GM23338 (cell line): ENCODE measurements at places on chromosomes 4 and X. TPM values are rescaled to one million over a fixed set of nuclear protein-coding genes. Genes with fewer than 3 reads are reported as not detected.

DNA sequence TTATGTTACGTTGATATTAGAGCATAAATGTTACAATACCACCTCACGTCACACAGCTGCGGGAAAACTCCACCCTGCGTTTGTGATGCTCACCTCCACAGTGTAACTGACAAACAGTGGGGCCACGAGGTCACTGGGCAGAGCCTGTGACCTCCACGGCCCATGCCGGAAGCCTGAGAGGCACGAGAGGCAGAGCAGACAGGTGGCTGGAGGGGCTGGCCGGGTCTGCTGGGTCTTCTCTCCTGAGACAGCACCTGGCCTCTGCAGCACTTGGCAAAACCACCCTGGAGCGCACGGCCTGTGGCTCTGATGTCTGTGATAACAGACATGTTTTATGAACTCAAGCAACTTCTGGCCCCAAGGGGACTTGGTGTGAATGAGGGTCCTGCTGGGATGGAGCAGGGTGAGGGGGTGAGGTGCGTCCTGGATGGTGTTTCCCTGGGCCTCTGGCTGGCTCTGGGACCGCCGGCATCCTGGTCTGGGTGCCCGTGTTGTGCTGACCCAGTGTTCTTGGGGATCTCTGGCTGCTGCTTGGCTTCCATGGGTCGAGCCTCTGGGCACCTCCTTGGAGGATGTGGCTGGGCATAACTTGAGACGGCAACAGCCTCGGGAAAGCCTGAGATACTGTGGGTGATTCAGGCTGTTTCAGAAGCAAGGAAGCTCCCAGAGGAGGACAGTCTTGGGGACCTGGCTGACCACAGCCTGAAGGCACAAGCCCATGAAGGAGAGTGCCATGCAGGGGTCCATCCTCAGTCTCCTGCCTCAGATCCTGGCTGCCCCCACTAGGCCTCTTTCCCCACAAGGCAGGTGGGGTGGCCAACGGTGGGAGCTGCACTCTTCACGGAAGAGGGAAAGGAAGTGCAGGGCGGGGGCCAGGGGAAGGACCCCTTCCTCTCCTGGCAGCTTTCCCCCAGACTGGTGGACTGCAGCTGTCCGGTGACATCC is 19.7 kb downstream of the RNF212 start:
- no peak for DNase-seq

GRCh38 chr4:43244688-43245382 is 352.3 kb downstream of the GRXCR1 start:
- DNase-seq = no peak

GRCh38 chr4:138199568-138200235 is 42.4 kb downstream of the SLC7A11 start:
- peak; percentile 31 for DNase-seq

DNA sequence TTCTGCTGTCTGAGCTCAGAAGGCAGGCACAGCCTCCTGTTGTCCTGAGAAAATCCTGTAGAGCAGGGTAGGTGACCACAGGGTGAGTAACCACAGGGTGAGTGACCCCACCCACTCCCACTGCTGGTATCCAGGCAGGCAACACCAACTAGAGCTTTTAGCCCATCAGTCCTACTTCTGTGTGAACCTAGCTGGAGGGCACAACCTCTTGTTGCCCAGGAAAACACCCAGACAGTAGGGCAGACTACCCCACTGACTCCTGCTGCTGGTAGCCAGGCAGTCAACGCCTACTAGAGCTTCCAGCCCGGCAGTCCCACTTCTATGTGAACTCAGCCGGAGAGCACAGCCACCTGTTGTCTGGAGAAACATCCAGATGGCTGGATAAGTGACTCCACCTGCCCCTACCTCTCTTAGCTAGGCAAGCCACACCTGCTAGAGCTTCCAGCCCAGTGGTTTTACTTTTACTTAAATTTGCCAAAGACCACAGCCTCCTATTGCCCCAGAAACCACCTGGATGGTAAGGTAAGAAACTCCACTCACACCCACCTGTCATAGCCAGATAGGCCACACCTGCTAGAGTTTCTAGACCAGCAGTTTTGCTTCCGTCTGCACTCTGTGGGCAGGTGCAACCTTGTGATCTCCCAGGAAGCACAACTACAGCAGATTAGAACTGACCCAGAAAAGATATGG is 371.6 kb downstream of the INPP4B start:
- DNase-seq = no peak

DNA sequence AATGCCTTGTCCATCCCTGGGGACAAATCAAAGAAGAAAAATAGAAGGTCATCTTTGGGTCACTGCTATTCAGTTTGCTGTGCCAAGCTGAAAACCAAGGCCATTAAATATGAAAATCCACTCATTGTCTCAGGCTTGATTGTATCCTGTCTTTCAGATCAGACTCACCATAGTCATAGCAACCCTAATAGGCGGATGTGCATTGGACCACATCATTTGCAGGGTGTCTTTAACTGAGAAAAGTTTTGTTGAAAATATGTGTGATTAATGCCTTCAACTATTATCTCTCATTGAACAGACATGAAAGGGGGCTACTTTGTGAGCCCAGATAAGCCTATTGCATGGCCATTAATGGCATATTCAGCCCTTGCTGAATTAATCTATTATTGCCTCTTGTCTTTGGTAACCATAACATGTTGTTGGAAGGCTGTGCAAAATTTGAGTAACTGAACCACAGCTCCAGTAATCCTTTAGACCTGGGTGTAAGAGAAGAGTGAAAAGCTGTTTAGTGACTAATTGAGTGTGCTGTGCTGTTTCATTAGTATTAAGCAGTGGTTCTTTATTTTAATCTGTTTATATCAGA is 453.6 kb upstream of the EPHA5 start:
- DNase-seq = no peak

DNA sequence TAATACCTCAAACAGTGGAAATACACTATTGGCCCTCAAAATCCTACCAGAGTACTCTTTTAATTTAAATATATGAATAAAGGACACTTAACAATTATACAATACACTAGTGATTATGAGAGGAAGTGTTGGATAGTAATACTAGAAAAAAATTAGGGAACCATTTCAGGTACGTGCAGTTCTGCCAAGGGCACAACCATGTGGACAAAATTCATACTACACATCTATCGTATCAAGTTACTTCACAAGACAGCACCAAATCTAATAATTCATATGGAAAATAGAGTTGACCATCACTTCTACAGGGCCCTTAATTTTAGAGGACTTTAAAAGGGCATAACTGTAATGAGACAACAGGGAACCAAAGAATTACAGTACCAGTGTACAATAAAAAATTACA is 69.2 kb upstream of the ZCCHC13 start:
- no peak for DNase-seq

Gene MAGED4
- total RNA-seq = 22.2 and 57.3 TPM in 2 replicates

Gene HOPX
- not detected in 2 replicates for total RNA-seq

Gene CT55
- not detected in 2 replicates for total RNA-seq

Gene CFP
- total RNA-seq = 1.9 and 2.2 TPM in 2 replicates
